ENCODE measurements at places on chromosomes 3 and 15. TPM values are rescaled to one million over a fixed set of nuclear protein-coding genes. Genes with fewer than 3 reads are reported as not detected.
A peak's percentile ranks its signal among the peaks of the same experiment; 100 is the strongest.

Gene CCR8
- total RNA-seq = not detected

Gene PIF1
- total RNA-seq = 27.3 TPM

DNA sequence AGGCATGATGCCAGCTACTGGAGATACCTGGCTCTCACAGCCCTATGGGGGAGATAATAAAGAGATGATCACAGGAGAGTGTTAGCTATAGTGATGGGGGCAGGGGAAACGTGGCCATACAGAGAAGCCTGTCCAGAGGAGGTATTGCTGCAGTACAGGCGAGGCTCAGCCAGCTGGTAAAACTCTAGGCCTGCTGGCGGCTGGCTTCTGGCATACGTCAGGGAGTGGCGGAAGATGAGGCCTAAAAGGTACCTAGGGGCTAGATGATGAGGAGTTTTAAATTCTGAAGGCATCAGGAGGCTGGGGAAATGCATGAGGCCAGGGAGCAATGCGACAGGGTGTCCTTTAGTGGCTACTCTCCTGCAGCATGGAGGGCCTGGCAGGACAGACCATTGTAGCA, 110.7 kb downstream of the EEFSEC start:
- peaks cover 36% of the 10 kb centered on the region for H3K36me3 ChIP-seq
- H3K27me3 ChIP-seq = no peaks in the 10 kb centered on the region
- no peak overlapping the region for H3K27ac ChIP-seq
- no peaks in the 10 kb centered on the region for H3K4me1 ChIP-seq
- no peak for DNase-seq
- no peak overlapping the region for H3K4me3 ChIP-seq

DNA sequence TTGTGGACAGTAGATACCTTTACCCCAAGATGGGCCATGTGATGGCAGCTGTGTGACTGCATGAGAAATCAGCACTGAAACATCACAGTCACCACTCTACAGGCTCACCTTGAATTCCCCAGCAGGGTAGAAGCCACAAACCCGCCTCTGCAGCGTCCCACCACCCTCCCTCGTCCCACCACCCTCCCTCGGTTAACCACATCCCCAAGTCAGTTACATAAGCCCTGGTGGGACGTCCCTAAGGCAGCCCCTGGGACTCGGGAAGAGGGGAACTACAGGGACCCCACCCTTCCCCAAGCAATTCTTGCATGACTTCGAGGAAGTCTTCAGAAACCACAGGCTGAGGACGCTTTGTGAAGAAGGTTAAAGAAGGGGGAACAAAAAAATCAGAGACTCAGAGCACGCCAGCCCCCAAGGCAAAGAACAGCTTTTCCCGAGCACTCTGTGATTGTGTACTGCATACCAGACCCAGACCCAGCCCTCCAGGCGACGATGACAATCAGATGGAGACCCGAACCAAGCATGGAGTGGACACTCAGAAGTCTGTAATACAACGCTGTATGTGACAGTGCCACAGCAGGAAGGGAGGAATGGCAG, 60.5 kb downstream of the SH3BP5 start:
- peak overlapping the region; percentile 57 for H3K27ac ChIP-seq
- H3K4me1 ChIP-seq = peaks cover 53% of the 10 kb centered on the region
- peak overlapping the region; percentile 35 for H3K4me3 ChIP-seq
- no peaks in the 10 kb centered on the region for H3K36me3 ChIP-seq

GRCh38 chr15:40245666-40246450, 7.0 kb downstream of the PAK6 start:
- no peaks in the 10 kb centered on the region for H3K36me3 ChIP-seq
- no peak for DNase-seq
- H3K4me1 ChIP-seq = no peaks in the 10 kb centered on the region
- no peak overlapping the region for H3K27ac ChIP-seq

- no peak for DNase-seq
- H3K27me3 ChIP-seq = no peaks in the 10 kb centered on the region
- peaks cover 11% of the 10 kb centered on the region for H3K4me1 ChIP-seq
- H3K27ac ChIP-seq = no peak overlapping the region
- no peak overlapping the region for H3K4me3 ChIP-seq
- H3K36me3 ChIP-seq = peaks cover 7% of the 10 kb centered on the region
Observed at GRCh38 chr3:71684757-71685386, 40.3 kb downstream of the EIF4E3 start.

GRCh38 chr3:149983628-149984027, 12.9 kb upstream of the PFN2 start:
- no peaks in the 10 kb centered on the region for H3K4me1 ChIP-seq
- H3K27me3 ChIP-seq = peaks cover 23% of the 10 kb centered on the region
- DNase-seq = no peak
- H3K27ac ChIP-seq = no peak overlapping the region
- no peak overlapping the region for H3K4me3 ChIP-seq

- H3K36me3 ChIP-seq = no peaks in the 10 kb centered on the region
- peaks cover 16% of the 10 kb centered on the region for H3K27me3 ChIP-seq
- no peak overlapping the region for H3K27ac ChIP-seq
- no peak overlapping the region for H3K4me3 ChIP-seq
Observed at GRCh38 chr3:189983612-189984011, 137.1 kb downstream of the P3H2 start.

- H3K4me1 ChIP-seq = no peaks in the 10 kb centered on the region
- no peak for DNase-seq
- no peaks in the 10 kb centered on the region for H3K36me3 ChIP-seq
Observed at GRCh38 chr15:83694015-83694414, 40.1 kb downstream of the ADAMTSL3 start.

Measured in activated naive CD8-positive, alpha-beta T cell treated with anti-CD3 and anti-CD28 coated beads for 36 hours (primary cell).